ENCODE measurements at places on chromosomes 7 and 10.

DNA sequence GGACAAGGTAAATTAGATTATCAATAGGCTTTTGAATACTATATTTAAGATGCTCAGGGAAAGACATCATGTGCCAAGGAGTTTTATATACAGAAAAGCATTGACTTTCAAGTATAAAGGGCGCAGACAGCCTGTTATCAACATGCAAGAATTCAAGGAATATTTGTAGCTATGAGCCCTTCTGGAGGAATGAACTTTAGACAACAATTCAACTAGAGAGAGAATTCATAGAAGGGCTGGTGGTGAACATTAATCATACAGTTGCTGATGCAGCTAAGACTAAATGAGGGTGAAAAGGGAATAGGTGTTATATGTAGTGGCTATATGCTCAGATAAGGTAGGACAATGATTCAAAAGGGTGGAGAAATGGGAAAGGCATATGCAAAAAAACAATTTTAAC is 41.2 kb downstream of the AOAH start:
- DNase-seq: no peak

- DNase-seq: no peak
These were observed 758 bp upstream of the PNPLA8 start for GRCh38 chr7:108526768-108527017.

DNA sequence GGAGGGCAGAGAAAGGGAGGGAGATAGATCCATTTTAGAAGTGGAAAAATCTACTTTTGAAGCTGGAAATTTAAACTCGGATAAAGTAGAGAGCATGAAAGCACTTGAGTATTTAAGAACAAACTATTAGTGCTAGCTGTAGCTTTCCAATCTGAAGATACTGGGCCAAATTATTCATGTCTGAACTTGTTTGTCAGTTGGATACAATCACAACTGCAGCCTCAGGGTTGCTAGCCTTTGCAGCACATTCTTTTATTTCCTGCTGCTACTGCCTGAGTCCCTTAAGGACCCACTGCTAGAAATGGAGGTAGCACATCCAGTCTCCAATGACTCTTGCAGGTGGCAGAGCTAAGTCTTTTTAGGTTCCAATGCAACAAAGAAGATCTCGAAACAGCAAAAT is 8.3 kb upstream of the SLC25A13 start:
- DNase-seq: no peak

GRCh38 chr10:80253266-80253962 is 36.0 kb downstream of the MAT1A start:
- no peak for DNase-seq

DNA sequence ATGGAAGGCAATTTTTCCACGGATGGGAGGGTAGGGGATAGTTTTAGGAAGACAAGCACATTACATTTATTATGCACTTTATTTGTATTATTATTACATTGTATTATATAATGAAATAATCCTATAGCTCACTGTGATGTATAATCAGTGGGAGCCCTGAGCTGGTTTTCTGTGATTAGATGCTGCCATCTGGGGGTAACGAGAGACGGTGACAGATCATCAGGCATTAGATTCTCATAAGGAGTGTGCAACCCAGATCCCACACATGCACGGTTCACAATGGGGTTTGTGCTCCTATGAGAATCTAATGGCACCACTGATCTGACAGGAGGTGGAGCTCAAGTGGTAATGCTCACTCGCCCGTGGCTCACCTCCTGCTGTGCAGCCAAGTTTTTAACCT is 103.9 kb upstream of the STK17A start:
- no peak for DNase-seq

- DNase-seq: no peak
These were observed 47.9 kb downstream of the SND1 start for GRCh38 chr7:127699853-127700252.

GRCh38 chr10:8556321-8556720 is 501.8 kb downstream of the GATA3 start:
- DNase-seq: no peak

- DNase-seq: no peak
These were observed 3.6 kb downstream of the INMT start for GRCh38 chr7:30755384-30756154.

DNA sequence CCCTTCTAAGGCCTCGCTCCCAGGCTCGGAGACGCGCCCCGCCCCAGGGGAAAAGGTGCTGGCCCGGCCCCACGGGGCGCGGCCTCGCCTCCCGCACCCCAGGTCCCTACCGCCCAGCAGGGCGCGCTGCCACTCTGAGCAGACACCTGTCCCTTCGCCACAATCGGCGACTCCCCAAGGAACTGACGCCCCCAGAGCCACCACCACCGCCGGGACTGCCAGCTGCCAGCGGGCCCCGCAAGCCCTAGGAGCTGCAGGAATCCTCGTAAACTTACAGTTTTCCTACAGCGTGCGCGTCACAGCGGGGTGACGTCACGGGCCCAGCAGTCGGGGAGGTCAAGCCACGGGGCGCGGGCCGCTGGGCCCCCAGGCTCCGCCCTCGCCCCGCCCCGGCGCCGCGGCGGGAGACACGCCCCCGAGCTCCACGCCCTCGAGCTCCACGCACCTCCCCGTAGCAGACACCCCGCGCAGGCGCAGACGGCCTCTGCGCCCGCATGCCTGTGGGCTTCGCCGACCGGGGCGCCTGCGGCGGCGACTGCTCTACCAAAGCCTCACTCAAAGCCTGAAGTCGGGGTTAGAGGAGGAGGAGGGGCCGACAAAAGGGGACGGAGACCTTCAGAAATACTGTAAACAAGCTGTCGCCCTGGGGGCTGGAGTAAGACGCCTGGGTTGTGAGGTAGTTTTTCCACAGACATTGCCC is at the start of gene ZNF438:
Gene ZNF438, minus strand, starts transcription at position 308 of the 700 bp plus-strand sequence. CDS start 154,831 bp downstream, outside the sequence.
- peak; percentile 95 for DNase-seq

DNA sequence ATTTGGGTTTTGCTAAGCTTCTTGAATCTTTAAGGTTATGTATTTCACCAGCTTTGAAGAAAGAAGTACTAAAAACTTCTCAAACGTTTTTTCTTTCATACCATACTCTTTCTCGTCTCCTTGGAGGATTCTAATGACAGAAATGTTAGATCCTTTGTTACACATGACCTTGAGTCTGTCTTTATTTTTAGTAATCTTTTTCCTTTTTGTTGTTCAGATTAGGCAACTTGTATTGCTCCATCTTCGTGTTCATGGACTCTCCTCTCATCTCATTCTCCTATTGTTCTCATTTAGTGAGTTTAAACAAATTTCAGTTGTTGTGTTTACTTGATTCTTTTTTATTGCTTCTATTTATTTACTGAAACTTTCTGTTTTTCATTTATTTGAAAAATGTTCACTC is 73.7 kb downstream of the WDFY4 start:
- DNase-seq: no peak

- no peak for DNase-seq
These were observed 885.4 kb downstream of the ZNF37A start for GRCh38 chr10:38979535-38979934.

- no peak for DNase-seq
These were observed 16.1 kb downstream of the ST7 start for GRCh38 chr7:116969371-116969902.

GRCh38 chr7:35004531-35005095 is 32.7 kb downstream of the DPY19L1 start:
- DNase-seq: peak; percentile 47

- DNase-seq: no peak
These were observed 145.9 kb downstream of the CREB5 start for GRCh38 chr7:28558236-28558635.

DNA sequence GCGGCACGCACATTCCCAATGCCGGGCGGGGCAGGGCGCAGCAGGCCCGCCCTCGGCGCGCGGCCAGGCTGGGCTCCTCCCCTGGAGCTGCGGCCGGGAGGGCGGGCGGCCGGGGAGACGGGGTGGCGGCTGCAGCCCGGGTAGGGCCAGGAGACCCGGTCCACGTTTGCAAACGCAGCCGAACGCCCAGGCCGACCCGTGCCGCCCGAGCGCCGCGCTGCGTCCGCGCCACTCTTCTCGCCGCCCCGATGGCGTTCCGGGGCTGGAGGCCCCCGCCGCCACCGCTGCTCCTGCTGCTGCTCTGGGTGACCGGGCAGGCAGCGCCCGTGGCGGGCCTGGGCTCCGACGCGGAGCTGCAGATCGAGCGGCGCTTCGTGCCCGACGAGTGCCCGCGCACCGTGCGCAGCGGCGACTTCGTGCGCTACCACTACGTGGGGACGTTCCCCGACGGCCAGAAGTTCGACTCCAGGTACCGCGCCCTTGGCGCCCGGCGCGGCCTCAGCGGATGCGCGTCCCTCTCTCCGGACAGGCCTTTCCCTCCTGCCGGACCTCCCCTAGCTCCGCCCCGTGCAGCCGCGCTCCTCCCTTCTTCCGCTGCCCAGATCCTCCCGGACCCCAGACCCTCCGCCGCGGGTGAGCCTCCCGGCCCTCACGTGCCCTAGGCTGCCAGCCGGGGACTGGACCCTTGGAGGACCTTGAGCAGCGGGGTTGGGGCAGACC is at the start of gene FKBP9:
Gene FKBP9, plus strand, starts transcription at position 115 of the 720 bp plus-strand sequence. Its CDS starts 134 bp downstream, at position 249.
- peak; percentile 88 for DNase-seq

DNA sequence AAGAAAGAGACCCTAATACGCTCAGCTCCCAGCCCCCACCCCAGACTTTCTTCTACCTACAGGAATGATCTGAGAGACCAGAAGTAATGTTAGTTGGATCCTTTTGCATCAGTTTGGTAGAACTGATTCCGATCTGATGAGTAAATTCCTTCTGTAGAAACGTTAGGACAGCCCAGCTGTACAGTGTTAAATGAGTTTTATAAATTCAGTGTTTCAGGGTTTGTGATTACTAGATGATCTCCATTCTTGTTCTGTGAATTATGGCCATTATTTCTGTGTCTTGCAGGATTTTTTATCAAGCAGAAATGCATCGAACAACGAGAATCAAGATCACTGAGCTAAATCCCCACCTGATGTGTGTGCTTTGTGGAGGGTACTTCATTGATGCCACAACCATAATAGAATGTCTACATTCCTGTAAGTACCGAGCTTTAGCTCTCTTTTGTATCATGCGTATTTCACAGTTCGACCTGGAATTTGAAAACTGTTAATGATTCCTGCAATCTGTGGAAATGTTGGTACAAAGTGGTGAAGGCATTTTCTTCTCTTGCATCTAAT is 5.3 kb downstream of the BMI1 start:
- no peak for DNase-seq

DNA sequence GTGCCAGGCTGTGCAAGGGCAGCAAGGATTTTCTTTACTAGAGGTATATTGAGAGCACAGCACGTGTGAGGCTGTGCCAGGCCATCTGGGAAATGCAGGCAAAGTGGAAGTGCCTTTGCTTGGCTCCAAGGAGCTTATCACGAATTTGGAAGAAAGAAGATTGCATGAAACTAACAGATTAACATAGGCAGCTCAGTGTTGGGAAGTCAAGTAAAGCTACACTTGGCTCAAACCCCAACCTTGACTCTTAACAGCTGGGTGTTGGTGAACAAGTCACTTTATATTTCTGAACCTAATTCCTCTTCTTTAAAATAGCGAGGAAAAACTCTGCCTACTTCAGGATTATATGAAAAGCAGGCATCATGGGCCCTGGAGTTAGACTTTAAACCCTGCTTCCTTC is 105.2 kb downstream of the PLCE1 start:
- peak; percentile 3 for DNase-seq

- no peak for DNase-seq
These were observed 83.5 kb downstream of the KLF6 start for GRCh38 chr10:3701491-3701890.

- no peak for DNase-seq
These were observed 52.9 kb downstream of the ZNF22 start for GRCh38 chr10:45053569-45054100.

DNA sequence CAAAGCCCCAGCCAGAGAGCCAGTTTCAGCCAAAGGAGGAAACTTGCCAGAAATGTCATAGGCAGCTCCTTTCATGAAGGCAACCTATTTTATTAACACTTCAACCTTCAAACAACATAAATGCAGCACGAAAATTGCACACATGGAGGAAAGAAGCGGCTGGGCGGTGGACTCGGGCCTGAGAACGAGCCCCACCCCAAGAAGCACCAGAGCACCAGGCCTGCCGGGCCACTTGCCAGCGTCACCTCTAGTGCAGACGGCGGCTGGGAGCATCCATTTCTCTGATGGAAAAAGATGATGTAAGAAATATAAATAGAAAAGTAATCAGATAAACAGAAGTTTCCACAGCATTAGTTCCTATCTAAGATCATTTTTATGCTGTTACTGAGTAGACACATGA is 100.0 kb downstream of the TCERG1L start:
- DNase-seq: no peak

Data from MG63 (cell line).